Stimulated activated CD4-positive, alpha-beta T cell treated with anti-CD3 and anti-CD28 coated beads, TNF-alpha, amount 100 ng/mL, for 1 hour (primary cell): ENCODE measurements at places on chromosomes 1 and 21.

GRCh38 chr1:70916034-70916427 lies 131.6 kb downstream of the PTGER3 start:
- DNase-seq: no peak

- no peak for DNase-seq
Measured at GRCh38 chr1:209218981-209219380, 364.5 kb upstream of the CAMK1G start.

DNA sequence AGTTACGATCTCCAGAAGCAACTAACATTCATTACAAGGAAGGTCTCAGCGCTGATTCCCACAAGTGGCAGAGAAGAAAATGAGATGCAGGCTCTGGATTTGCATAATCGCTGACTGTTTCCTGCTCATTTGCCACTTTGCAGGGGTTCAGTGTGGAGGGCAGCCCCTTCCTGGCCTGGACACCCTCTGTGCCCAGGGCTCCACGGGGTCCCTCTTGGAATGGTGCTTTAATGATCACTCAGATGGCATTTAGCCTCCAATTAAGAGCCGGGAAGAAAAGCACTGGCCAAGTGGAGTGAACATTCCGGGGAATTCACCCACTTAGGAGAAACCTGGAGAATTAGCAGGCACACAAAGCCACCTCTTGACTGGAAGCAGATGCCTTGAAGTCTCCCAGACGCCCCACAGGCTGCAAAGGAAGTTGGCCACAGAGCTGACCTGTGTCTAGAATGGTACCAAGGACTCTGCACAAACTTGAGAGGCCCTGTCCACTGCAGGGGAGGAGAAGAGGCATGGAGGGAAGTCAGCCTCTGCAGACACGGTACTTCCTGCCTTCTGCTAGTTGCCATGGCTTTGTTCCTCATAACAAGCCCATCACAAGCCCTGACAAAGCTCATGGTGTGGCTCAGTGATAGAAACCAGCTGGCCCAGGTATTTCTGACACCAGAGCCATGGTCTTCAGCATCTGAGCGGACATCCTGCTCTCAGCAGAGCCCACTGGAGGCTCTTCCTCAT lies 157.2 kb downstream of the KAZN start:
- DNase-seq: no peak

DNA sequence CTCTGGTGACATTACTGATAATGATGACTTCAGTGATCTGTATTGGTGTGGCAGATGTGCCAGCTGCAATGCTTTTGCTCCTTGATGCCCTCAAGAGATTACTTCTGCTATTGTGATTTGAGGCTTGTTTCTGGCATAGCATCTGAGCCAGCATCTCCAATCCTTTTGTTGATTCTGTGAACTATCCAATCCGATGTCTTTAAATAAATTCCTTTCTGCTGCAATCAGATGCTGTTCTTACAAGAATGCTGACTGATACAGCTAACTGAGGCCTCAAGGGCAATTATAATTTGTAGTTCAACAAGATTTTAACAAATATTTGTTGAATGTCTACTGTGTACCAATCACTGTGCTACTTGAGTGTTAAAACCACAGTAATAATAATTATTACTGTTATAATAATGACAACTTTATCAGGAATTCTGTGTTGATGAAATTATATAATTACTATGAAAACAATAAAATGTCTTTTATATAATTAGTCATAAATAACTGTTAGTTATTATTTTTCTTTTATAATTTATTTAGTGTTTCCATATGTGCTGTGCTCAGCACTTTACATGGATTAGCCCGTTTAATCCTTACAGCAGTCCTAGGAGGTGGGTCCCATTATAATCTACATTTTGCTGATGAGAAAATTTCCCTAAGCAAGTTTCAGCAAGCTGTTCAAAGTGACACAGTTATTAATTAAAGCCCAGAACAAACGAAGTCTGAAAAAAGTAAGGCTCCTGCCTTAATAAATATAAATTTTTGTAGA lies 308.2 kb downstream of the BRINP3 start:
- DNase-seq: no peak

DNA sequence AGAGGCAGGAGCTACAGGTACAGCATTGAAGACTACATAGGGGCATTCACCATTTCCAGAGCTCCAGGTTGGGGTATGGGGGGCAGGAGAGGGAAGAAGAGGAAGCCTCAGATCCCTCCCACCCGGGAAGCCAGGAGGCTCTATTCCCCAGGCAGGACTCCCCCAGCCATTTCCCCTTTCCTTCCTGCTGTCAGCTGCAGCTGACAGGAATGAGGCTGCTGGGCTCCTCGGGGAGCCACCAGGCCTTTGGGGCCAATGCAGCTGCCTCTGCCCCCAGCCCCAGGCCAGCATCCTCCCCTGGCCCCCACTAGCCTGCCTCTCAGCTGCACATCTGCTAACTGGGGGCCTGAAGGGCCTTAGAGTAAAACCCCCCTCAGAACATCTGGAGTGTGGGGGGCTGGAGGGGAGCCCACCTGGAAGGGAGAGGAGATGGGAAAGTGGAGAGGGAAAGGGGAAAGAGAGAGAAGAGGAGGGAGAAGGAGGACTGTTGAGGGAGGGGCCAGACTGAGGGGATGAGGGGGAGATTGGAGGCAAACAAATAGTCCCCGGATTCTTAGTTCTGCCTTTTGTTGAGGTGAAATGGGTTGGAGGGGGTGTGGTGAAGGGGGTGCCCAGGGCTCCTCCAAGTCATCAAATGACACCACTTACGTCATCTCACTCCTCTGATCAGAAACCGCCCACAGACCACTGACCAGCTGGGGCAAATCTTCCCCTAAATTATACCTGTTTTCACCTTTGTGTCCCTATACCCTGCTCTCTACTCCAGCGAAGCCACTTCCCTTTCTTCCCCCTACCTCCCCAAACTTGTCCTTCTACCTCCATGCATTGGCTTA lies 58.0 kb downstream of the LGR6 start:
- no peak for DNase-seq

DNA sequence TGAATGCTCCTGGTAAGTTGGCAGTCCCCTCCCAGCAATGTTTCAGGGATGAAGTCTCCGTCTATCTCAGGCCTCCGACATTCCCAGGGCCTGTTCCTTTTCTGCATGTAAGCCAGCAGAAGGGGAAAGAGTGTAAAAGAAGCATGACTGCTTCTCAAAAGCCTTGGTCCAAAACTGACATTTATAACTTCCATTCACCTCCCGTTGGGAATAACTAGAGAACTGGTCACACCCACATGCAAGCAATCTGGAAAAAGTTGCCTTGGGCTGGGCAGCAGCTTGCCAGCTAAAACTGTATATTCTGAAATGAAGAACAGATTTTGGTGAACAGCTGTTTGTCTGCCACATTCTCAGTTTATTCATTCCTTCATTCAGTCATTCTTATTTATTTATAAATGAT lies 24.2 kb upstream of the NPL start:
- DNase-seq: no peak

DNA sequence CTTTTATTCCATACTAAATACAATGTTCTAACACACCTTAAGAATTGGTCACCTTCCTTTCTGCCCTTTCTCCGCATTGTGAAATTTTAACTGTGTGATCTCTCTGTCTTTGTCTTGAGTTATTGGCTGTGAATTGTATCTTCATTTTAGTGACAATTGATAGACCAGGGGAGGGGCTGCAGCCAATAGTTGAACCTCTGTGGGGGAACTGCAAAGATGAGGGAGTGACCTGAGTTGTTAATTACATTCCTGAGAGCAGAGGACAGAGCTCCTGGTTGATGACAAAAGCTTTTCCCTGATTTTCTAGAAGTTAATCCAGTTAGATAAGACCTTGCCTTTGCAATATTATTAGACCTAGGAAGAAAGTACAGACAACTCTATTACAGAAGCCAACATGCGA lies 1535.7 kb downstream of the BRINP3 start:
- DNase-seq: no peak

GRCh38 chr1:68276448-68276847 lies 44.1 kb upstream of the WLS start:
- DNase-seq: no peak

- no peak for DNase-seq
Measured at GRCh38 chr1:51736702-51737101, 119.8 kb downstream of the OSBPL9 start.

GRCh38 chr21:27293239-27293638 lies 326.4 kb upstream of the ADAMTS5 start:
- no peak for DNase-seq

DNA sequence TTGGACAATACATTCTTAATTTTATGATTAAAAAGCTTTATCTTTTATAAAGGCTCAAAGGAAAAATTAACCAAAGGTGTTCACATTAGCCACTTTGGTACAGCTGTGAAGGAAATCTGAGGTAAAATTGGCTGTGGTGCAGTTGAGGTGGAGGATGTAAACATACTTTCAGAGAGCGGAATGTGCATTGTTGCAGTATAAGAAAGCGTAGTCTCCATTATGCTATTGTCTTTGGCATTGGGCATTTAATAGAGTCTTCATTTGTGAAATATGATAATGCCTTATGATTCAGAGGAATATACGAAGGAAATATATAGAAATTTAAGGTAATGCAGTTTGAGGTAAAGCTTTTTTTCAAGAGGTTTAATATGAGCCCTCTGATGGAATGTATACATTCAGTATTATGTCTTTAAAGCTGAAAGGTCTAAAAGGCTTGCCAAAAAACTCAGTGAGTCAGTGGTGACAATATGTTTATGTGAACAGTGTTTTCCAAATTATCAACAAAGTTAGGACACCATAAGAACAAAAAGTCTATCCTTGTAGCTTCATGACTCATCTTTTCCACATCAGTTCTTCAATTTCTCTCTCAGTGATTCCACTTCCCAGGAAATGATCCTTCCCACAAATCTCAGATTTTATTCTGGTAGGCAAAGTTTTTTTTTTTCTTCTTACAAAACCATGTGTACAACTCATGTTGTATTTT lies 26.9 kb upstream of the DDR2 start:
- no peak for DNase-seq

GRCh38 chr21:32733356-32733755 lies 5.5 kb upstream of the SYNJ1 start:
- DNase-seq: no peak

- no peak for DNase-seq
Measured at GRCh38 chr1:70554341-70554740, 143.3 kb downstream of the CTH start.

DNA sequence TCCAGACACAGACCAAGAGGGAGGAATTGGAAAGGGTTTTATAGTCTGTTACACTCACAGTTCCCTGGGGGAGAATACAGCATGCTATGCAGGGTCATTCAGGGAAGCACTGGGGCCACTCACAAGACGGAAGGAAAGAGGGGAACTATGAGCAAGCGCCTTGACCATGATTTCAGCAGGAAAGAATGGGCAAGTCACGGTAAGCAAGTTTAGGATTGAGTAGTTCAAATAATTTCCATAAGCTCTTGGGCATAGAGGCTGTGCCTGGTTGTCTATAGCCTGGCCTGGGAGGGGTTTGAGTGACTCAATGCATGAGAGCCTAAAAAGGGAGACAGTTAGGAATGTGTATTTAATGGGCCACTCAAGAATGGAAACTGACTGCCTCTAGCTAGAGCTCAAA lies 176.7 kb downstream of the TTLL7 start:
- no peak for DNase-seq

DNA sequence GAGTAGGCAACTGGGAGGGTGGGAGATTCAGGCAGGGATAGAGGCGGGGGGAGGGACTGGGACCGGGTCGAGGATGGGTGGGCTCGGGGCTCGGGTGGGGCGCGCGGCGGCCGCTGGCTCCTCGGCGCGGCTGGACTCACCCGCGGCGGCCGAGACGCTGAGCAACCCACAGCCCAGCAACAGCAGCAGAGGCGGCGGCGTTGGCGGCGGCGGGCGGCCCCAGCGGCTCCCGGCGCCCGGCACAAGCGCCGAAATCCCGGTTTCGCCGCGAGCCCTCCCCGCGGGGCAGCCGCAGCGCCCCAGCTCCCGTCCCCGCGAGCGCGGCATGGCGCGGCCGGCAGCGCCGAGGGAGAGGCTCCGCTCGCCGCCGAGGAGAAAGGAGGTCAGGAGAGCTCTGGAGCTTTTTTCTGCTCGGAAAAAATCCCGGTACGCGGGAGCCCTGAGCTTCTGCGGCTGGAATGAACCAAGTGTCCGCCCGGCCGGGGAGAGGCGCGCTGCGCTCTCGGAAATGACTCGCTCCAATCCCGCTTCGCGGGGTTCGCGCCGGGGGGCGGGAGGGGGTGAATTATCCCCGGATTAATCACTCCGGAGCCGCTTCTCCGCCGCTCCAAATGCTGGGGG lies at the start of gene CSMD2:
TSS of gene CSMD2 (minus strand) at position 460 of the 621 bp plus-strand sequence. CDS start at position 327, 133 bp downstream.
- DNase-seq: no peak

GRCh38 chr1:186689907-186690306 lies 9.7 kb upstream of the PTGS2 start:
- DNase-seq: no peak

DNA sequence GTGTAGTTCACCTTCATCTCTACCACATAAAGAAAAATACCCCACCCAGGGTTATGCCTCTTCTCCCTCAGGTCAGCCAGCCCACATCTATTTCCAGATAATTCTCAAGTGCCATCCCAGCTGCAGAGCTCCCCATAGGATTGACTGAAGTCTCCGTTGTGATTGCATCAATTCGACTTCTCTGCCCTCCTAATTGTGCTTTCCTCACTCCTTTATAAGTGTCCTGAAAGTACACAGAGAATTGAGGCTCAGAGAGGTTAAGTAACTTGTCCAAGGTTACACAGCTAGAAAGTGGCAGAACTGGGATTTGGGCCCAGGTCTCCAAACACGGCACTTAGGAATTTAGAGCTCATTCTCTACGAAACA lies 15.0 kb downstream of the ZSWIM5 start:
- no peak for DNase-seq

DNA sequence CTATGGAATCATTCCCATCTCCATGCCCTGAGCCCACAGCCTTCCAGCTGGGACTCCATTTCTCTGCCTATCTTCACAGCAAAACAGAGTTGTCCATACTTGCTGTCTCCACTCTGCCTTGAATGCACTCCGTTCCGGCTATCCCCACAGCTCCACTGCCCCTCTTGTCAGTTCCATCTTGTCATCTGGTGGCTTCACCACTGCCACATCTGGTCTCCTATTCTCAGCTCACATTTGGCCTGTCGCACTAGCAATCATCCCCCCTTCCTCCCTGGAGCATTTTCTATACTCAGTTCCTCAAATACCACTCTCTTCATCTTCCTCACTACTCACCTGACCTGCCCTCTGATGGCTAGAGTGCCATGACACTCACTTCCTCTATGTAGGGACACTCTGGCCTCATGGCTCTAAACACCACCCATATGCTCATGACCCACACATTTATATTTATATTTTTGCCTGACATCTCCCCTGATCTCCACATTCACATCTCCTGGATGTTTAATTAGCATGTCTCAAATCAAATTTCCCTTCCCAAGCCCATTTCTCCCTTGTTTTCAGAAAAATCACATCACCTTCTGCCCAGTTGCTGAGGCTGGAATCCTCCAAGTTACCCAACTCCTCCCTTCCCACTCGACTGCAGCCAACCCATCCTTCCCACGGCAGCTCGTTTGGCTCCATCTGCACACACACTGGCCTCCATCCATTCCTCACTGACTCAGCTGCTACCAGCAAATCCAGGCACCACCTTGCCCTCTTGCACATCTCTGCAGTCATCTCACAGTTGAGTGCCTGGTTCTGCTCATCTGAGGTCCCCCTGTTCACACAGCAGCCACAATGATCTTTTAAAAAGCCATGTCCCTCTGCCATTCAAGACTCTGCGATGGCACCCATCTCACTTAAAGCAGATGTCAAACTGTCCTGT lies 6.1 kb downstream of the ZNF692 start:
- no peak for DNase-seq
